ENCODE measurements at places on chromosomes 2 and 18. TPM values are rescaled to one million over a fixed set of nuclear protein-coding genes. Genes with fewer than 3 reads are reported as not detected.

Gene CCBE1
- 16.2 TPM for total RNA-seq

Gene COLEC12
- total RNA-seq, result 109 TPM

Gene RAX
- not detected for total RNA-seq

Gene FEV
- not detected for total RNA-seq

Gene STK39
- total RNA-seq, result 8.2 TPM

Gene EGR4
- total RNA-seq, result not detected

Gene BBS5
- total RNA-seq, result 7.3 TPM

Gene KIF1A
- total RNA-seq, result under 0.01 TPM

Gene C18orf54
- 12.7 TPM for total RNA-seq

Gene BUB1
- total RNA-seq, result 5.9 TPM

Gene ITPRIPL1
- total RNA-seq, result 3.4 TPM

Data from fibroblast of the aortic adventitia (primary cell).